C1 segment of cervical spinal cord (tissue), 14 donors: ENCODE measurements at places on chromosomes 1 and 21.

- DNase-seq: no peak
Measured at GRCh38 chr1:233085566-233085965, 135.2 kb downstream of the NTPCR start.

DNA sequence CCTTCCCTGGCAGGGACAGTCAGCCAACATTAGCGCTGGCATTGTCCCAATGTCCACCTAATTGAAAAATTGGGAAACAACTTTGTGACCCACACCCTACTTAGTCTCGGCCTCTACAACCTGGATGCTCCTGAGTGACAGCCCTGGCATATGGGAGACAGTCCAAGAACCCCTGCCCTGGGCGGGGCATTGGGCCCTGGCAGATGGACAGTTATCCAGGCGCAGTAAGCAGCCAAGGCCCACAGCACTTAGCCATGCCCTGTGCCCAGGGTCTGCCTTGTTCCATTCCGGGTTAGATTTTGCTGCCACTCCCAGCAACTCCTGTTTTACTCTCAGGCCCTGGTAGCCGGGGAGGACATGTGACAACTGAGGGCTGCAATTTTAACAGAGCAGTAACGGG, 50.3 kb downstream of the NFASC start:
- no peak for DNase-seq

GRCh38 chr1:156155756-156156510, 2.5 kb downstream of the SEMA4A start:
- no peak for DNase-seq

DNA sequence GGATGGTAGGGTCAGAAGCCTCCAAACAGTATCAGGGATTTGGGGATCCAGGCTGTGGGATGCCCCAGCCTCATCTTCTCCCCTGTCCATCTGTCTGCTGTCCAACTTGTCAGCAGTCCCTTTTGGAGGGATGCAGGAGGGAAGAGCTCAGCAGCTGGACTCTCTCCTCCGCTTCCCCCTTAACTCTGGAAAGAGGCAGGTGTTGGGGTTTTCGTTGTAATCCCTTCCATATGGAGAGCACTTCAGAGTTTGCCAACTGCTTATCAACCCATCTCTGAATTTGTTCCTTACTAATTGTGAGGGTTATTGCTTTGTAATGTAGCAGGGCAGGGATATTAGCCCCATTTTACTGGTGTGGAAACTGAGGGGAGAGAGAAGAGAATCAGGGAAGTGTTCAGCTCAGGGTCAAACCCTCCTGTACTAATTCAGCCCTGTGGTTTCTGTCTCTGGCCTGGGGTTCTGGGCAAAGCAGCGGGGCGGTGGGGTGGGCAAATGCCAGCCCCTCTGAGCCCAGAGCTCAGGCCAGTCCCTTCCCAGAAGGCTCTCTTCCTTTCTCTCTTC, 3.2 kb downstream of the CITED4 start:
- DNase-seq: no peak

GRCh38 chr21:14758849-14759248, 212.7 kb upstream of the SAMSN1 start:
- DNase-seq: no peak

DNA sequence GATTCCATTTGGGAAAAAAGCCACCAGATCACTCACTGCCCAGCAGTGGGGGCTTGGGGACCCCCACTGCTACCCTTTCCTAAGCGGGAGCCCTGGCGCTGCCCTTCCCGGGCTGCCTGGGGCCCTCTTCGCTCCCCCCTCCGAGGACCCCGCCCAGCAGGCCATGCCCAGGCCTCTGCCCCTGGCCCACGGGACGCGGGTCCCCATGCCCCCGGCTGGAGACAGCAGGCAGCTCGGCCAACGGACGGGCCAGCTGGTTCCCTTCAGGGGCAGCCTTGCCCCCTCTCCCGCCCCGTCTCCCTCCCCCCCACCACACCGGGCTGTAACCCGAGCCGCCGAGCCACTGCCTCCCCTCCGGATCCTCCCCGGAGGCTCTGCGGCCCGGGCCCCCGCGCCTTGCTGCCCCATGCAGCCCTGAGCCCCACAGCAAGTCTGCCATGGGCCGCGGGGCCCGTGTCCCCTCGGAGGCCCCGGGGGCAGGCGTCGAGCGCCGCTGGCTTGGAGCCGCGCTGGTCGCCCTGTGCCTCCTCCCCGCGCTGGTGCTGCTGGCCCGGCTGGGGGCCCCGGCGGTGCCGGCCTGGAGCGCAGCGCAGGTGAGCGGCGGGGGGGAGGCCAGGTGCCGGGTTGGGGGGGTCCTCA, at the start of gene MMP23B:
MMP23B (plus strand) TSS at position 392 of the 639 bp plus-strand sequence; CDS start at position 438, 46 bp downstream.
- DNase-seq: no peak

DNA sequence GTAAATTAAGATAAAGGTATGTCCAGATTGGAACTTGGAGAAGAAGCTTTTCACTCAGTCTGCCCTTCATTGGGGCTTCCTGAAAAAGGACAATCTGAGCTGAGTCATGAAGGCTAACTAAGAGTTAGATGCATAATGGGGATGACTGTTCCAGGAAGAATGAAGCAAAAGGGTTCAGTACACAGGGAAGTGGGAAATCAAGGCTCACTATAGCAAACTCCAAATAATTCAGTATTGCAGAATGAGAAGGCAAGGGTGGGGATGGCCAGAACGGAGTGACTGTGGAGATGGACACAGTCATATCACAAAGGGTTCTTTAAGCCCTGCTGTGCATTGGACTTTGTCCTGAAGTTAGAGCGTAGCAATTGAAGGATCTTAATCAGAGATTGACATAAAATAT, 158.3 kb downstream of the FGGY start:
- no peak for DNase-seq

- DNase-seq: no peak
Measured at GRCh38 chr1:158021721-158022120, 28.3 kb downstream of the KIRREL1 start.

- DNase-seq: no peak
Measured at GRCh38 chr1:53316424-53316765, 11.5 kb downstream of the LRP8 start.

DNA sequence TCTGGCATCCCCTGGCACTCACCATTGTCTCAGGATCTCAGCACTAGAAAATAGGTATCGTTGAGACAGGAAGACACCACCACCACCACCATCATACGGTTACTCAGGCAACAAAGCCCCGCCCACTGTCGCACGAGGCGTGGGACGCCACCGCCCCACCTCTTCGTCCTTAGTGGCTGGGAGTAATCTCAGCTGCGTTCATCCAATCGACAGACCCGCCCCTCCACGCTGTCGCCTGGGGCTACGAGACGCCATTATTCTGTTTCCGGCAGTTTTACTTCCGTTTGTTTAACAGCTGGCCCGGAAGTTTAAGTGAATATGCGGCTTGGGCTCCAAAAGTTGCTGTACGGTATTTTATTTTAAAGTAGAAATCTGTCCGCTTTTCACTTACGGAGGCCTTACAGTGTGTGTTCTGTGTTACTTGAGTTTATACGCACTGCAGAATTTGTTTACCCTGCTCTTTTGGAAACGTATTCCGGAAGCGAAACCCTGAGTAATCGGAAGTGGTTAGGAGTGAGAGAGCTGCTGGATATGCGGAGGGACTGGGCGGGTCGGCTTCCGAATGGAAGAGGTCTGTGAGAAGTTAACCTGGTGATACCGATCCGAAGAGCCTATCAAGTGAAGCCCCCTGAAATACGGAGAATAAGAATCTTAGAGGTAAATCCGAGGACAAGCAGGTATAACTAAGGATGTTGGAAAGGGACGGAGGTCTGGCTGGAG, at the start of the genes BLZF1 and NME7:
BLZF1 (plus strand) TSS at position 510 of the 720 bp plus-strand sequence. CDS start 1,328 bp downstream, outside the sequence.
NME7 (minus strand) TSS at position 112 of the 720 bp plus-strand sequence; CDS start at position 25, 87 bp downstream.
- peak; percentile 84 for DNase-seq

DNA sequence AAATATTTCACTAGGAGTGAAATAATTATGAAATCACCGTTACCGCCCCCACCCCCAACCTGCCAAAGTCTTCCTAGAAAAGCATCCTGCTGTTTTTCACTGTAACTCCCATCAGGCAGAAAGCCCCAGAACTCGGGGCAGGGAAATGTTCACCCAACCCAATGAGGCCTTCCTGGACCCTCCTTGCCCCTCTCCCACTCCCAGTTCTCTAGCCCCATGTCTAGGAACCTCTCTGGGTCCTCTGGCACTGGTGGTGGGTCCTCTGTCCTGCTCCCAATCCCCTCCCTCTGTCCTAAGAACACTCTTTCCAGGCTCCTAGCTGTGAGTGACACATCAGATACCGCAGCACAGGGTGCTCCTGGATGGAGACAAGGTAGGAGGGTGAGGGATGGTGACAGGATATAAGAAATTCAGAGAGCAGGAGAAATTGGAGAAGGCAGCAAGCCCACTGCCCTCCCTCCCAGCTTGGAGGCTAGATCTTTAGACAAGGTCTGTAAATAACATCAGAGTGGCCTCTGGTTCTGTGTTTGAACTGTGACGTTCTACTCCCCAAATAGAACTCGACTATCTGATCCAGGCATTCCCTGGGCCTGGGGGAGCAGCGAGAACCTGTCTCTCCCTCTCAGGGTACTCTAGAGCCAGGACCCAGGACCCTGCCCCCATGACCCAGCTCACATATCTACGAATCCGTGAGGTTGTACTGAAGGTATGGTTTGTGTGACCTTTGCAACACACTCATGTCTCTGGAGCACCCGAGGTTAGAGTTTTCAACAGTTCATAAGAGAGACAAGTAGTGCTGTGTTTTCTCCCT, 23.3 kb upstream of the BTG2 start:
- DNase-seq: no peak

- DNase-seq: peak; percentile 84
Measured at GRCh38 chr1:42657981-42658876, at the start of gene PPIH. PPIH (plus strand) TSS chr1:42658423; CDS start chr1:42658447, 24 bp downstream.

DNA sequence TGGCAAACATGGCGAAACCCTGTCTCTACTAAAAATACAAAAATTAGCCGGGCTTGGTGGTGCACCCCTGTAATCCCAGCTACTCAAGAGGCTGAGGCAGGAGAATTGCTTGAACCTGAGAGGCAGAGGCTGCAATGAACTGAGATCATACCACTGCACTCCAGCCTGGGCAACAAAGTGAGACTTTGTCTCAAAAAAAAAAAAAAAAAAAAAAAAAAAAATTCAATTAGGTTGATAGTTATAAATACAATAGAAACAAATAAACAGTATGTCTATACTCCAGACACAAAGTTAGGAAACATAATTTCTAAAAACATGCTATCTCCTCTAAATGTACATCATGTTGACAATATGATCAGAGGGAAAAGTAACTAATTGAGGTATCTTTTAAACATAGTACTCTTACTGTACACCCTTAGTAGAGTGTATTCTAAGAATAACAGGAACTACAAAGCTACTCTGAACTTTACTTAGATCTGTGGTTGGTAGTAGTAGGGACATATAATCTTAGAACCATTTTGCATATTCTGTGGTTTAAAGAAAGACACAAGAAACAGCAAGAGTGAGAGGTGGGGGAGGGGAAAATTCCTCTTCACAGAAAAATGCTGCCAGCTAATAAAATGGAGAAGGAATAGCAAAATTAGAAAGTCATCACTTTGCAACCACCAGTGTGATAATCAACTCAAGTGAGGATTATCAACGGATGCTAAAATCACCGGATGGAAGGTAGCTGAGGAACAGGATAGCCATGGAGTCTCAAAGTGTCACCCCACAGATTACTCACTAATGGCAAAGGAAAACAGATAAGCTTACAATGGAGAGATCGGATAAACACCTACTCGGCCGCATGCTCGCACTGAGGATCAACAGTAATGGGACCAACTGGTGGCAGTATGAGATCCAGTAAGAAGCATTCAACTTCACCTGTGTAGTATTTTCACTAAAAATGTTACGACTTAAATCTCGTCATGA, 35.0 kb downstream of the MTOR start:
- no peak for DNase-seq

- DNase-seq: no peak
Measured at GRCh38 chr1:224185208-224185607, 2.2 kb downstream of the DEGS1 start.

DNA sequence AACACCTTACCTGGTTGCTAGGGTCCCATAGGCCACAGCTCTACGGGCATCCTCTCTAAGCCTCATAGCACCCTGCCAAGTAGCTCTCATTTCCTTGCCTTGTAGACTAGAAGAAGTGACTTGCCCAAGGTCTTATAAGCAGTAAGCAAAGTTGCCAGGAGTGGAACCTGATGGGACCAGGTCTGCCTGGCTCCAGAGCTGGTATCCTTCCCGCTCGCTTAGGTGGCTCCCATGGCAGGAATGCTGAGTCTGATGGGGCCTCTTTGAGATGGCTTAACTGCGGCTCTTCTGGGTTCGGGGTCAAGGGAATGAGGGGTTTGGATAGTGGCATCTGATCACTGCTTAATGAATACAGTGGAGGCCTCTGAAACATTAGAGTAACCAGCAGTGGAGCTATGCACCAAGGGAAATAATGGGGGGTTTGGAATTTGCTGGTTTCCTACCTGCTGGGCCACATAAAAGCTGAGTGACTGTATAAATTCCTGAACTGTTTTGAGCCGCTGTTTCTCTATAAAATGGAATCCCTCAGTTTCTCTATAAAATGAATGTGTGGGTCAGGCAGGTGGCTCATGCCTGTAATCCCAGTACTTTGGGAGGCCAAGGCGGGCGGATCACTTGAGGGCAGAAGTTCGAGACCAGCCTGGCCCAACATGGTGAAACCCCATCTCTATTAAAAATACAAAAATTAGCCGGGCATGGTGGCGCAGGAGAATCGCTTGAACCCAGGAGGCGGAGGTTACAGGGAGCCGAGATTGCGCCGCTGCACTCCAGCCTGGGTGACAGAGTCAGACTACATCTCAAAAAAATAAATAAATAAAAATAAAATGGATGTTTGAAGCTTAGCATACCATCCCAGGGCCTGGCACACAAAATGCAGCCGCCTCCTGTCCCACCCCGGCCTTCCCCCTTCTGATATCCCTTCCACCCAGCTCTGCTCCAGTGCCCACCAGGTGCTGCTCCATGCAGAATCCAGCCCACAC, 12.4 kb downstream of the FAM151A start:
- no peak for DNase-seq

DNA sequence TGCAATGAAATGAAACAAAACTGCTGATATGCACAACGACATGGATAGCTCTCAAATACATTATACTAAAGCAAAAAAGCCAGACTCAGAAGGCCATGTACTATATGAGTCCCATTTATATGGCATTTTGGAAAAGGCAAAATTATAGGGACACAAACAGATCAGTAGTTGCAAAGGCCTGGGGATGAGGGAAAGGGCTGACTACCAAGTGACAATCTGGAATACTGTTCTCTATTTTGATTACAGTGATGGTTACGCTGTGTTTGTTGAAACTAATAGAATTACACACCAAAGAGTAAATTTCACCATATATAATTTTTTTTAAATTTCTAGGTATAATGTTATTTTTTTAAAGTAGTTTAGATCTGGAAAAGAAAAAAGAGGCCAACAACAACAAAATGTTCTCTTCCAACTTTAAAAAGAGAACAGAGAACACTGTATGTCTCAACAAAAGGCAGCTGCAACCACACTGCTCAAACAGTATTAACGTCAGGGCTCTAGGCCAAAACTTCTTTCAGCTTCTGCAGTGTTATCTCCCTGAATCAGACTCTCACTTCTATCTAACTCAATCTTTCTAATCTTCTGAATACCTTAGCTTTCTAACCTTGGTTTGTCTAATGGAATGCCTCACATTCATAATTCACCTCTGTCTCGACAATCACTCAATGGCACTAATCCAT, 75.8 kb downstream of the FOXJ3 start:
- no peak for DNase-seq
